ENCODE measurements at places on chromosomes 2 and 18. TPM values are rescaled to one million over a fixed set of nuclear protein-coding genes. Genes with fewer than 3 reads are reported as not detected.
A peak's percentile ranks its signal among the peaks of the same experiment; 100 is the strongest.

DNA sequence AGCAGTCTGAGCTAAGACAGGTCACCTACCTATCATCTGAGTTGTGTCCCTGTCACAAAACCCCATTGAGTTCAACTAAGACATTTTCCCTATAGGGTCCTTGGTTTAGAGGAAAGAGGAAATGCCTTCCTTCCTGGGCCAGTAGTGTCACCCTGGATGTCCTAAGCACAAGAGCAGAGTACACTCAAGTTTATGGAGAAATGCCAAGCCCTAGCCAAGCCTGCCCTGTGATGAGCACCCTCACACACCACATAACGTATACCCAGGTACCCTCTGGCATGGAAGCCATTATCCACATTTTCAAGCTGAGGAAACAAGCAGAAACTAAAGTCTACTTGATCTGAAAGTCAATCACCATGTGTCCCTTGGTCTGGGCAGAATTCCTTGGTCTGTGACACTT is 37.3 kb downstream of the SUCLG1 start:
- H3K27me3 ChIP-seq: no peaks in the 10 kb centered on the region
- peaks cover 38% of the 10 kb centered on the region for H3K36me3 ChIP-seq
- DNase-seq: no peak
- H3K27ac ChIP-seq: no peak overlapping the region
- H3K4me3 ChIP-seq: no peak overlapping the region
- H3K4me1 ChIP-seq: no peaks in the 10 kb centered on the region

DNA sequence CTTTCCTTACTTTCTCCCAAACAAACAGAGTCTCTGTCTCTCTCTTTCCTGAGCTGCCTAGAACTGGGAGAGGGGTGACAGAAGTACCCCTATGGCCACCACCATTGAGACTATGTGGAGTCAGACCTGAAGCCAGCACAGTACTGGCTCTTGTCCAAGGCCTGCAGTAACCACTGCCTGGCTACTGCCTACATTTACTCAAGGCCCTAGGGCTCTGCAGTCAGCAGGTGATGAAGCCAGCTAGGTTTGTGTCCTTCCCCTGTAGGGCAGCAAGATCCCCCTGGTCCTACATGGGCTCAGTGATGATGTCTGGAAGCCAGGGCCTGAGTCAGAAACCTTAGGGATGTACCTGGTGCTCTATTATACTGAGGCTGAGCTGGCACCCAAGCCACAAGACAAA is 12.2 kb downstream of the MYO3B start:
- no peak overlapping the region for H3K27ac ChIP-seq
- no peaks in the 10 kb centered on the region for H3K4me1 ChIP-seq
- no peak overlapping the region for H3K4me3 ChIP-seq
- DNase-seq: no peak

Gene HES6
- total RNA-seq: 7.0 TPM

Gene TOGARAM2
- 0.89 TPM for total RNA-seq

Gene NR4A2
- total RNA-seq: not detected

Gene TUBB8B
- not detected for total RNA-seq

Gene NABP1
- total RNA-seq: 12.5 TPM

GRCh38 chr2:43102366-43103092 is 123.9 kb downstream of the ZFP36L2 start:
- no peak overlapping the region for H3K4me3 ChIP-seq
- peaks cover 40% of the 10 kb centered on the region for H3K4me1 ChIP-seq
- peak overlapping the region; percentile 78 for H3K27ac ChIP-seq
- no peaks in the 10 kb centered on the region for H3K27me3 ChIP-seq
- DNase-seq: peak; percentile 70

DNA sequence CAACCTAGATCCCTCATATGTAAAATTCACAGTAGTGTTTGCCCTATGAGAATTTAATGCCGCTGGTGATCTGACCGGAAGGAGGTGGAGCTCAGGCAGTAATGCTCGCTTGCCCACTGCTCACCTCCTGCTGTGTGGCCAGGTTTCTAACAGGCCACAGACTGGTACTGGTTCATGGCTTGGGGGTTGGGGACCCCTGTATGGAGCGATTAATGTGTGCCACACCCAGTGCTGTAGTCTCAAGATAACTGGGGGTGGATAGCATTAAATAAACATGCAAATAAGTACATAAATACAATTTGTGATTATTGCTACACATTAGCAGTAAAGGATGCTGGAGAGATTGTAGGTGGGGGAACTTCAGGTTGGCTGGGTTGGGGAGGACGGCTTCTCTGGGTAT is 3.2 kb downstream of the GALNT1 start:
- no peak overlapping the region for H3K4me3 ChIP-seq
- H3K27ac ChIP-seq: no peak overlapping the region
- H3K36me3 ChIP-seq: no peaks in the 10 kb centered on the region
- H3K4me1 ChIP-seq: peaks cover 29% of the 10 kb centered on the region
- DNase-seq: no peak

Gene L3MBTL4
- total RNA-seq: 23.3 TPM

GRCh38 chr18:5967007-5967406 is 71.7 kb upstream of the TMEM200C start:
- no peak overlapping the region for H3K4me3 ChIP-seq
- H3K4me1 ChIP-seq: no peaks in the 10 kb centered on the region
- DNase-seq: no peak
- no peaks in the 10 kb centered on the region for H3K36me3 ChIP-seq

DNA sequence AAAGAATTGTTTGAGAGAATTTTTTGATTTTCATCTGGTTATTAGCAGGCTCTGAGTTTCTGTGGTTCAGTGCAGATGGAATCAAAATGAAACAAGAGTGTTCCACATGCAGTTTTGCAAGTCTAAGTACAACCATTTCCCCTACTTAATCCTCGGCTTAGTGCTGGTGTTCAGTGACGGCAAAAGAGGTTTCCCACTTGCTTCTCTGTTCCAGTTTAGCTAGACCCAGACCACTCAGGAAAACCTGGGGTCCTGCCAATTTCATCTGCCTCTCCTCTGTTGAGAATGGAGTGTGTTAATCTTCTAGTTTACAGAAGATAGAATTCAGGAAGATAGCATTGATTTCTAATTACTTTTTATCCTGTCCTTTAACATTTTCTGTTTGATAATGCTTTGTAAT is 996.2 kb upstream of the FANCL start:
- H3K36me3 ChIP-seq: no peaks in the 10 kb centered on the region
- H3K4me3 ChIP-seq: no peak overlapping the region

Gene STK39
- 60.7 TPM for total RNA-seq

DNA sequence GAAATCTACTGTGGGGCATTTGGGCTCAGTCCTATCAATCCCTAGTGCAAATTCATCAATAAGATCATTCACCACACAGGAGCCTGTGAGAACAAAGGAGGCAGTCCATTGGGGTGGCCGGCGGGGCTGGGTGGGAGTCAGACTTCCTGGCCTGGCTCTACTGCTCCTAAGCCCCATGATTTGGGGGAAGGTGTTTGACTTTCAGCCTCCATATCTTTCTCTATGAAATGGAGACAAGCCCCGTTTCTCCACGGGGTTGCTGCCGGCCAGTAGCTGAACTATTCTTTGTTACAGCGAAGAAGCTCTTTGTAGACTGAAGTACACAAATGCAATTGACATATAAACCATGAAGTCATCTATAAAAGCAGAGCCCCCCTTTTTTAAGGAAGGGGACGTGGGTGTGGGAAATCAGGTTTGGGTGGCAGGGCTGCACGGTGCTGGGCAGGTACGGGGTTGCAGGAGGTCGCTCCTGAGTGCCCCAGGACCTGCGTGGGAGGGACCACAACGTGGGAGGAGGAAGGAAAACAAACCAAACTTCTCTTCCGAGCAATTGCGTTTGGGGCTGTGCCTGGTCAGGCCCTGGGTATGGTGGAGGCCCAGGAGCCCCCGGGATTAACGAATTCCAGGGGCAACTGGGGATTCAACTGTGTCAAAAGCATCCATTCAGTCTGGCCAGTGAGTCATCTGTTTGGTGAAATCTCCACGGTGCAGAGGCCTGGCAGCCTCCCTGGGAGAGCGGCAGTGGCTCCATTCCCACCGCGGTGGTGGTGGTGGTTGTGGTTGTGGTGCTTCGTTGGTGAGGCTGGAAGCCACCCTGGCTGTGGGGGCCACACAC is 18.2 kb downstream of the FBLN7 start:
- no peaks in the 10 kb centered on the region for H3K36me3 ChIP-seq
- no peaks in the 10 kb centered on the region for H3K27me3 ChIP-seq
- no peak overlapping the region for H3K27ac ChIP-seq
- no peaks in the 10 kb centered on the region for H3K4me1 ChIP-seq
- DNase-seq: no peak

Gene NCOA1
- total RNA-seq: 78.4 TPM

GRCh38 chr18:10142056-10142455 is 228.2 kb downstream of the VAPA start:
- no peak for DNase-seq
- H3K4me1 ChIP-seq: peaks cover 23% of the 10 kb centered on the region
- no peaks in the 10 kb centered on the region for H3K27me3 ChIP-seq
- peak overlapping the region; percentile 61 for H3K27ac ChIP-seq

DNA sequence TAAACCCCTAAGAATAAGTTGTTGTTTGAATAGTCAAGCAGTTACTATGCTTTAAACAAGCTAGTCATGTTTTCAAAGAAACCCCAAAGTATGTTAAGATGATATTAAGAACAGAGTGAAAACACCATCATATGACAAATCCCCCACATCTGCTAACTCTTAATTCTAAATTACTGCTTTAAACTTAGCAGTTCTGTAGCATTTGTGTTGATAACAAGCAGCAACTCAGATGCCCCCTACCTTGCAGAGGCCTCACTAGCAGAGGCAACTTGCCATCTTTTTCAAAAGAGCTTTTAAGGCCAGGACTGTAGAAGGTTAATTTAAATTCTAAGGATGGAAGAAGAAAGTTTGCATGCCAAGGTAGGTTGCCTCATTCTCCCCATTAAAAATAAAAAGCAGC is 376.2 kb downstream of the SETBP1 start:
- no peaks in the 10 kb centered on the region for H3K4me1 ChIP-seq
- H3K36me3 ChIP-seq: no peaks in the 10 kb centered on the region
- H3K27me3 ChIP-seq: no peaks in the 10 kb centered on the region
- no peak for DNase-seq

DNA sequence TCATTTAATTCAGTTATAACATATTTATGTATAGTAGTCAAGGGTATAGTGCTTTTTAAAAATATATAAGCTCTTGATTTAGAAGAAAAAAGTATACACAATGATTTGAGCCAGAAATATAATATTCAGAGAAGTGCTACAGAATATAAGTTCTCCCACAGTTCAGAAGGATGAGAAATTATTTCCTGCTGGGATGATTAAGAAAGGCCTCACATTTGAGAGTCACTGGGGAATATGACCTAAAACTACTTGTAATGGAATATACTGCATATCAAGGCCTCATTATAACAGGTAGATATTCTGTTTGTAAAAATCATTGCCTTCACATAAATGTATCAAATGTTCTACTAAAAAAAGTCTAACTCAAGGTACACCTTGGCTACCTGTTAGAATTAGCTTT is 203.5 kb downstream of the MBD2 start:
- H3K27me3 ChIP-seq: no peaks in the 10 kb centered on the region
- no peaks in the 10 kb centered on the region for H3K4me1 ChIP-seq
- no peaks in the 10 kb centered on the region for H3K36me3 ChIP-seq
- no peak overlapping the region for H3K27ac ChIP-seq

Gene LRATD1
- total RNA-seq: not detected

- no peak overlapping the region for H3K4me3 ChIP-seq
- H3K36me3 ChIP-seq: no peaks in the 10 kb centered on the region
- DNase-seq: no peak
- H3K4me1 ChIP-seq: peaks cover 32% of the 10 kb centered on the region
- no peaks in the 10 kb centered on the region for H3K27me3 ChIP-seq
These were observed 23.3 kb downstream of the SLC14A2 start for GRCh38 chr18:45638544-45638943.

DNA sequence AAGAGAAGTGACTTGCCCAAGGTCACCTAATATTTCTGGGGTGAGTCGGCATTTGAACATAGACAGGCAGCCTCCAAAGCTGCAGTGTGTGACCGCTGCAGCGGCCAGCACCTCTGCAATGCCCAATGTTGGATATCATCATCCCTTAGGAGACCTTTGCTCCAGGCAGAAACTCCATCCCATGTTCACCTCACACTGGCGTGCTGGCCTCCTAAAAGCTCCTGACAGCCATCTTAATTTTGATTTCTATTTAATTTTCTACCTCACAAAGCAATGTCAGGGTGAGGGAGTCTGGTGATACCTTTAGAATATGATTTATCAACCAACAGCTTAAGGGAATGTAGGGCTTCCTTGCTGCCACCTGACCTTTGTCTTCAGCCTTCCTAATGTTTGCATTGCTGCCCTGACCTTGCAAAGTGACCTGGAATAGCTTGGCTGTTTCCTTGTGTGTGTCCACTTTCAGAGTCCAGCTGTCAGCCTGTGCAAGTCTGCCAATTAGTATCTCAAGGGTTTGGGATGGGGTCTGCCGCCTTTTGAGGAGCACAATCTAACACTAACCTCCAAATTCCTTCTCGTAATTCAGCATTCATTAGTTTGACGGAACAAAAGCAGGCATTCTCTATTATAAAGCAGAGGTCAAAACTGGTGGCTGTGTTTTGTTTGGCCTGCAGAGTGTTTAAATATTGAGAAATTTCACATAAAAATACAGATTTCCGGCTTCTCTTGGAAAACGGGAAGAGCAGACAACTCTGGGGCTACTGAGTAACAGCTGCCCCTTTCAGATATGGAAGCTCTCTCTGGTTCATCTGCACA is 127.6 kb downstream of the PLEKHM3 start:
- peak overlapping the region; percentile 34 for H3K27ac ChIP-seq
- peak; percentile 27 for DNase-seq
- peaks cover 16% of the 10 kb centered on the region for H3K36me3 ChIP-seq
- H3K27me3 ChIP-seq: no peaks in the 10 kb centered on the region
- H3K4me1 ChIP-seq: peaks cover 23% of the 10 kb centered on the region

Gene RESP18
- not detected for total RNA-seq

Gene ABCG8
- total RNA-seq: 1.1 TPM

DNA sequence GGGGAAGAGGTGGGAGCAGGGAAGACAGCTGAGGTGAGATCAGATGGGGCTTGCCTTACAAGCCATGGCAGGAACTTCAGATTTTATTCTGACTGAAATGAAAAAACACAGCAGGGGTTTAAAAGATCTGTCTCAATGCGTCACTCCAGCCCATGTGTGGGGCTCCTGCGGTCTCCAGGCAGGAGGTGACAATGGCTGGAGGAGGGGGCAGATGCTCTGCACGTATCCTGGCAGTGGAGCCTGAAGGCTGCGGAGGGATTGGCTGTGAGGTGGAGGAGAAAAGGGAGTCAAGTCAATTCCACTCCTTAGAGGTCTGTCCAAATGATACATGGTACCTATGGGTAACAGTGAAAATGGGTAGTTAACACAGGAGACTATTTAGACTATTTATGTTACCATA is 40.5 kb upstream of the KIDINS220 start:
- H3K4me1 ChIP-seq: no peaks in the 10 kb centered on the region
- H3K36me3 ChIP-seq: peaks cover 36% of the 10 kb centered on the region
- H3K27me3 ChIP-seq: no peaks in the 10 kb centered on the region
- no peak for DNase-seq
- no peak overlapping the region for H3K4me3 ChIP-seq

Gene PXDN
- total RNA-seq: 42.0 TPM

- H3K4me1 ChIP-seq: peaks cover 6% of the 10 kb centered on the region
- no peak overlapping the region for H3K27ac ChIP-seq
- H3K27me3 ChIP-seq: no peaks in the 10 kb centered on the region
These were observed 133.6 kb downstream of the DDX1 start for GRCh38 chr2:15725101-15725781.

- no peak for DNase-seq
- H3K27ac ChIP-seq: no peak overlapping the region
These were observed 50.1 kb downstream of the CYP27C1 start for GRCh38 chr2:127170021-127170420.
